Suprapubic skin (tissue), 4 donors: ENCODE measurements at places on chromosomes 13 and 19. TPM values are rescaled to one million over a fixed set of nuclear protein-coding genes. Genes with fewer than 3 reads are reported as not detected.

APOE gene
- 859 TPM for total RNA-seq

GRCh38 chr13:96398486-96398885 is 308.6 kb downstream of the HS6ST3 start:
- H3K36me3 ChIP-seq, result no peaks in the 10 kb centered on the region
- no peak for DNase-seq
- no peaks in the 10 kb centered on the region for H3K27me3 ChIP-seq
- no peak overlapping the region for H3K4me3 ChIP-seq
- no peaks in the 10 kb centered on the region for H3K4me1 ChIP-seq

GRCh38 chr19:19820774-19821320 is 703 bp downstream of the ZNF506 start:
- DNase-seq, result no peak
- peaks cover under 1% of the 10 kb centered on the region for H3K36me3 ChIP-seq
- no peaks in the 10 kb centered on the region for H3K27me3 ChIP-seq

A1BG gene
- total RNA-seq, result 1.0 TPM

DNA sequence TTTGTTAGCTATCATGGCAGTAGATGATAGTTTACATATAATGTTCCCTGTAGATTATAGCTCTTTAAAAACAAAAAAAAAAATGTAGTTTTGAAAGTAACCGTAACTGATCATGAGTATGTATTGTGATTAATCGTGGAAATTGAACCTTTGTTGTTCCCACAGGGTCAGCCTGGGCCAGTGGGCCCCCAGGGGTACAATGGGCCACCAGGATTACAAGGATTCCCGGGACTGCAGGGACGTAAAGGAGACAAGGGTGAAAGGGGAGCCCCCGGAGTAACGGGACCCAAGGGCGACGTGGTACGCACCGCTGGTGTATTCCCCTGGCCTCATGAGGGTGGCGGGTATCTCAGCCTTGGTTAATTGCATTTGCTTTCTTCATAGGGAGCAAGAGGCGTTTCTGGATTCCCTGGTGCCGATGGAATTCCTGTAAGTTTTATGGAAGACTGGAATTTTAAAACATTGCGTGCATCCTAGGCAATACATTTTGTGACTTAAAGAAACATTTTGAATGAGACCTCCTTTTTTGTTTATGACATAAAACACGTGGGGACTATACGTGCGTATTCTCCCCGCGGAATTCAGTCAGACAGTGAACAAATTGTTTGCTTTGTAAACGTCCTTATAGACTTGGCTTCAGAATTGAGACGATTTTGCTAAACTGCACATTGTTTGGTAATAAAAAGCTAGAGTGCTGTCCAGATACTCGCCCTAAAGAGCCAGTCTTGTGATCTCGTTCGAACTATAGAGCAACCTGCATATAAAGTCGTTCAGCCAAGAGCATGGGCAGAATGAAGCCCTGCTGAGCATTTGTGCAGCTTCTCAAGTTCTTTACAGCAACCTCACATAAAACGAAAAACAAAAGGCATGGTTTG is 117.7 kb downstream of the COL4A2 start:
- DNase-seq, result no peak
- H3K27me3 ChIP-seq, result peaks cover 3% of the 10 kb centered on the region
- no peak overlapping the region for H3K4me3 ChIP-seq
- H3K27ac ChIP-seq, result no peak overlapping the region
- peaks cover 5% of the 10 kb centered on the region for H3K36me3 ChIP-seq

DNA sequence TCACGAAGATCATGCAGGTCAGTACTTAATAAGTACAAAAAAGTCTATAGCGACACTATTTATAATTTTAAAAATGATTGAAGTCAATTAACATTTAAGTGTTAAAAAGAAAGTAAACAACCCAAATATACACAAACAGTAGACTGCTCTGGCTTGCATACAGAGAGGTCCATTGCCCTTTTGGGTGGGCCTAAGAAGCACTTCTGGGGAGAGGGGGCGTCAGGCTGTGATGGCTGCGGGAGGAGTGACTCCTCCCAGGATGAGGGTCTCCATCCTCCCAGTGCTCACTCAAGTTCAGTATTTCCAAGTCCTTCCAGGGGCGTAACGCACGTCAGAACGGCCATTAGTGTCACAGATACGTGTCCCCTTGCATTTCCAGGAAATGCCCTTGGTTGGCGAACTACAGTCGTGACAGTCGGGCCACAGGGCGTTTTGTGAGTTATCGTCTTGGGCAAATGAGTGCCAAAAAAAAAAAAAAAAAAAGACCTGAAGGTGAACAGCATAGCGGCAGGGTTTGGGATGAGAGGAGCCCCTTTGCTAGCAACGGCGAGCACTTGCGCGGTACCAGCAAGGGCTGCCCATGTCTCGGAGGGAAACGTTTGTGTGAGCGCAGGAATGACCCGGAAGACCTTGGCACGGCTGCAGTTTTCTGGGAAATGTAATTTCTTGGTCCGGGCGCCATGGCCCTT is at the start of gene SCGB2B2:
SCGB2B2 (minus strand) TSS at position 463 of the 689 bp plus-strand sequence. CDS start 82,596 bp downstream, outside the sequence.
- peaks cover 34% of the 10 kb centered on the region for H3K36me3 ChIP-seq
- DNase-seq, result no peak
- H3K4me3 ChIP-seq, result peak within 1 kb of the TSS; percentile 66

DNA sequence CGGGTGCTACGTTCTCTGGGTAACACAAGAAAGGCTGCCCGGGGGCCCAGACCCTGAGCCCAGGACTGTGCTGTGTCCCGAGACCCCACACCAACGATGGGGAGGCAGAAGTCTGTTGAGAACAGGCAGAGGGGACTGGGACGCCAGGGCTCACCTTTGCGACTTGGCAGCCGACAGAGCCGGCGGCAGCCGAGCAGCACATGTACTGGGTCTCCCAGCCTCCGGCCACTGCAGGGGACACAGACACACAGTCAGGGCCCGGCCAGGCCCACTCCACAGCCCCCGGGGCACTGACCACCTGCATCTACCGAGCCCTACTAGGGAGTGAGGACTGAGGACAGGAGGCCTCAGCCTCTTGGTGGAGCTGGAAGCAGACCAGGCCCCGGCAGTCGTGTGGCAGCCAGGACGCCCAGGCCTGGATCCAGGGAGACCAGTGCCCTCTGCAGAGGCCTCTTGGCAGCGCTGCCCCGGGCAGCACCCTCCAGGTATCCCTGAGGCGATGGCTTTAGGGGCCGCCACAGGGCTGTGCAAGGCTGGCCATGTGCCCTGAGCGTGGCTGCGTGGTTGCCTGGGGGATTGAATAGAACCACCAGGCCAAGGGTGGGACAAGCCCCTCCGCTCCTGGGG is 5.6 kb upstream of the ATP8B3 start:
- peaks cover 8% of the 10 kb centered on the region for H3K4me1 ChIP-seq
- no peaks in the 10 kb centered on the region for H3K27me3 ChIP-seq
- no peak overlapping the region for H3K4me3 ChIP-seq
- peaks cover 77% of the 10 kb centered on the region for H3K36me3 ChIP-seq
- DNase-seq, result no peak
- H3K27ac ChIP-seq, result no peak overlapping the region

GRCh38 chr13:73974051-73974450 is 160.2 kb downstream of the KLF12 start:
- DNase-seq, result no peak
- no peak overlapping the region for H3K4me3 ChIP-seq
- no peak overlapping the region for H3K27ac ChIP-seq
- peaks cover 2% of the 10 kb centered on the region for H3K4me1 ChIP-seq
- H3K36me3 ChIP-seq, result no peaks in the 10 kb centered on the region

- DNase-seq, result no peak
- H3K36me3 ChIP-seq, result peaks cover 20% of the 10 kb centered on the region
- peaks cover 55% of the 10 kb centered on the region for H3K4me1 ChIP-seq
- peak overlapping the region; percentile 81 for H3K4me3 ChIP-seq
- H3K27me3 ChIP-seq, result no peaks in the 10 kb centered on the region
- peak overlapping the region; percentile 96 for H3K27ac ChIP-seq
Measured at GRCh38 chr19:3061182-3062161, 823 bp downstream of the TLE5 start.

DNA sequence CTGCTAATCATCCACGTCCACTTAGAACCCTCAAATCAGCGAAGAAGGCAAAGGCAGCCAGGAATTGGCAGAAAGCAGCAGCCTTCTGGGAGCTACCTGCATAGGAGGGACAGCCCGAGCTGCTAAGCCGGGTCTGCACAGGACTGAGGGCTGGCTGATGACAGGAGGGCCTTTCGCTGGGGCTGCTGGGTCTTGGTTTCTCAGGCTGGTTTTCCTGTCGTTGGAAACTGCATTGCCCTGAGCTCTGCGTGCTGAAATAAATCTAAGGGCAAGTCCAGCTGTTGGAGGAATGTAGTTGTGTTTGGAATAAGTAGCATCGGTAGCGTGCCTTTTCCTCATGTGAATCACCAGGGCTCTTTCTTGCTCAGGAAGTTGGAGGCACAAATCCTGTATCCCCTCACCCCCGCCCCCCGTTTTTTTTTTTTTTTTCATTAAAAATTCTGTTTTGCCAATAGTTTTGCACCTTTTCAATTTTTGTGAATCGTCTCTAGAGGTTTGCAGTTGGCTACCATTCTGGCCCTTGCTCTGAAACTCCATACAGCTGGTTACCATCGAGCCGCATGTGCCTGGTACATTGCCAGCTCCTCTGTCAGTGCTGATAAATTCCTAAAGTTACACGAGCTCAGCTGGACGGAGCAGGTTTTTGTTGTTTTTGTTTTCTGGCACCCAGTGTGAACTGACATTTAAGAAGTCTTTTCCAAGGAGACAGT is 193.9 kb upstream of the RNF113B start:
- no peak overlapping the region for H3K27ac ChIP-seq
- no peaks in the 10 kb centered on the region for H3K36me3 ChIP-seq
- no peak for DNase-seq
- no peak overlapping the region for H3K4me3 ChIP-seq
- peaks cover 4% of the 10 kb centered on the region for H3K4me1 ChIP-seq

PSG5 gene
- 0.51 TPM for total RNA-seq

- H3K4me1 ChIP-seq, result no peaks in the 10 kb centered on the region
- no peaks in the 10 kb centered on the region for H3K36me3 ChIP-seq
- H3K4me3 ChIP-seq, result no peak overlapping the region
- no peaks in the 10 kb centered on the region for H3K27me3 ChIP-seq
- no peak overlapping the region for H3K27ac ChIP-seq
Measured at GRCh38 chr13:50365408-50366391, 350.5 kb downstream of the KCNRG start.

- DNase-seq, result no peak
- H3K27ac ChIP-seq, result peak overlapping the region; percentile 75
- peaks cover 4% of the 10 kb centered on the region for H3K36me3 ChIP-seq
- H3K27me3 ChIP-seq, result no peaks in the 10 kb centered on the region
- peak overlapping the region; percentile 39 for H3K4me3 ChIP-seq
Measured at GRCh38 chr19:48249502-48250014, 6.2 kb downstream of the CARD8 start.

SUPT5H gene
- total RNA-seq, result 75.4 TPM

DNA sequence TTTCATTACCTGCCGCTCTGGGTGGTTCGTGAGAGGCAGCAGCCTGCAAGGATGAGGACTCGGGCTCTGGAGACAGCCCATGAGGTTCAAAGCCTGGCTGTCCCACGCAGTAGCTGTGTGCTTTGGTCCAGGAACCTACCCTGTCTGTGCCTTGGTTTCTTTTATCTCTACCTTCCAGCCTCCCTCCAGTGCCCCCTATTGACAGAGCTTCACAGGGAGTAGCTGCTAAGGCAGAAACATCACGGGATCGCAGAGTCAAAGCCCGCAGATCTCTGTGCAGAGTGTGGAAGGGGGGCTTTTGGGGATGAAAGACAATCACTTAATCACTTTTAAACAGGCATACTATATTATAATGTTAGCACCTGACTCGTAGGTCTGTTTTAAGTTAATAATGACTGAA is 16.2 kb downstream of the ZNF71 start:
- DNase-seq, result no peak
- H3K4me3 ChIP-seq, result no peak overlapping the region
- H3K27me3 ChIP-seq, result no peaks in the 10 kb centered on the region
- no peaks in the 10 kb centered on the region for H3K4me1 ChIP-seq

DNA sequence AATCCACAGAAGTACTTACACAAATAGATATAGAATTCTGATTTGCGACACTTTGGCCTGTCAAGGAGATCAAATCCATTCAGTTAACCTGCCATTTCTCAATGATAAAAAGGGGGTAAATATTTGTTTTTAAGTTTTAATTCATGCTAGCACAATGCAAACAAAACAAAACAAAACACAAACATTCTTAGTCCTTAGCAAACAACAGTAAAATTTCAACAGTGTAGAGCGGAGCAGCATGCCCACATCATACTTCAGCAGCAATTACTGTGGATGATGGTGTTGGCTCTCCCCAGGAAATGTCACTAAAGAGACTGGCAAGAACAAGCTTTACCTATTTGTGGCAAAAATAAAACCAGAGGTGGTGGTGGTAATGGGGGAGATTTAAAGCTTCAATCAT is 625.2 kb upstream of the PCDH20 start:
- H3K4me3 ChIP-seq, result no peak overlapping the region
- DNase-seq, result no peak
- H3K27ac ChIP-seq, result no peak overlapping the region
- no peaks in the 10 kb centered on the region for H3K36me3 ChIP-seq
- H3K27me3 ChIP-seq, result no peaks in the 10 kb centered on the region

GRCh38 chr19:31560086-31561060 is 211.1 kb upstream of the TSHZ3 start:
- H3K4me3 ChIP-seq, result no peak overlapping the region
- no peaks in the 10 kb centered on the region for H3K36me3 ChIP-seq
- no peaks in the 10 kb centered on the region for H3K27me3 ChIP-seq
- H3K27ac ChIP-seq, result no peak overlapping the region

- H3K4me1 ChIP-seq, result no peaks in the 10 kb centered on the region
- H3K27me3 ChIP-seq, result peaks cover 52% of the 10 kb centered on the region
- H3K36me3 ChIP-seq, result no peaks in the 10 kb centered on the region
- no peak for DNase-seq
Measured at GRCh38 chr19:5448374-5448773, 6.8 kb upstream of the ZNRF4 start.
